ENCODE measurements at places on chromosomes 13 and 19. TPM values are rescaled to one million over a fixed set of nuclear protein-coding genes. Genes with fewer than 3 reads are reported as not detected.

DNA sequence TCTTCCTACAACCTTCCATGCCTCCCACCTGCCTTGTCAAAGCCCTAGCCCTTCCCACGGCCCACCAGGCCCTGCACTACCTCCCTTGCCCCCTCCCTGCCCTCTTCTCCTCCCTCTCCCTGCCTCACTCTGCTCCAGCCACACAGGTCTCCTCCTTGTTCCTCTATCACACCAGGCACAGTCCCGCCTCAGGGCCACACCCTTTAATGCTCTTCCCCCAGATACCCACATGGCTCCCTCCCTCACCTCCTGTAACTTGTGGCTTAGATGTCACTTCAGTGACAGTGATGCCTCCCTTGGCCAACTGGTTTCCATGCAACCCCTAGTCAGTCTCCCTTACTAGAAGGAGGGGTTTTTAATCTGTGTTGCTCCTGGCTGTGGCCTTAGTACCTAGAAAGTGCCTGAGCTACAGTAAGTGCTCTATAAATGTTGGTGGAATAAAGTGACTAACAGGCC, 1.3 kb downstream of the SIRT6 start:
- DNase-seq: no peak

DNA sequence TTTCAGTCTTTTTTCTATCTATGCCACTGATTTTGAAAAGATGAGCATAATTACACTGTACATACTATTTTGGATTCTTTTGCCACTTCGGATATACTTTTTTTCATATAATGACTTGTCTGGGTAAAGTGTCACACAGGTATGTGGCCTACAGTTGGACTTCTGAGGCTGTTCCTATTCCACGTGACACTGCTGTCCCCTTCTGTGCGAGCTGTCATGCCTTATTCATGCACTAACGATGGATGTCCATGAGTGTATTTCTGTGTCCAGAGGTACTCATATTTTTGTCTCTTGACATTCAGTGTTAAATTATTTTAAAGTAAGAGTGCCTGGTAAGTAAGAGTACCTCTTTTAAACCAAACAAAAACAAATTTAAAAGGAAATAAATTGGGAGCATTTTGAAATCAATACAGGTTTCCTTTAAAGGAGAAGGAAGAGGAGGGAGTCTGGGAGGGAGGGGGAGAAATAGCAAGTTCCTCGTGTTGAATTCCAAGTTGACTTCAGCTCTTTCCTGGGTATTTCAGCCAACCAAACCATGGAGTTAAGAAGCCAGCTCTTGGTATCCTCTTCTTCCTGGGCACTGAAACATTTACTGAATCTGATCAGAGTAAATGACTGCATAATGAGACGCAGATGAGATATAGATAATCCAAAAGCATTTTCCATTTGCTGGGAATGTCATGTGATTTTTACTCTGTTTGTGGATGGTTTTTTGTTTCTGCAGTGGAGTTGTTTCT, 61.3 kb downstream of the TNFRSF19 start:
- DNase-seq: no peak

- no peak for DNase-seq
Measured at GRCh38 chr13:27011661-27012060, 159.9 kb downstream of the USP12 start.

- no peak for DNase-seq
Measured at GRCh38 chr19:16615808-16616207, 12.2 kb downstream of the MED26 start.

DNA sequence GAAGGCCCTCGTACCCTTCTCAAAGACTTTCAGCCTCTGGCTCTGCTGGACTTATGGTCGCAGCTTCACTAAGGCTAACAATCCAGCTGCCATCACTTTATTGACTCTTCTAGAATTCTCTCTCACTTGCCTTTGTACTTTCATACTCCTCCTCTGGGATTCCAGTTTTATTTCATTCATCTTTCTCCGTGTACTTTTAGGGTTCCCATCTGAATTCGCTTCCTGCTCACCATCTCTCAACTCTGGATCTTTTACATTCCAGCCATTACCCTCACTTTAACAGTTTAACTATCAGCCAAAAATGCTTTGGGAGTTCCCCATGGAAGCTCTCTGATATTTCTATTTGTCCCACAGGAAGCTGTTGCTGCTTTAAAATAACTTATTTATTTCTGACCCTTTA, 149.3 kb upstream of the KL start:
- DNase-seq: no peak

- no peak for DNase-seq
Measured at GRCh38 chr13:94382517-94382916, 97.0 kb downstream of the DCT start.

- no peak for DNase-seq
Measured at GRCh38 chr13:50319635-50320255, 304.5 kb downstream of the KCNRG start.

GRCh38 chr13:101955764-101956163, 446.1 kb downstream of the FGF14 start:
- DNase-seq: no peak

DNA sequence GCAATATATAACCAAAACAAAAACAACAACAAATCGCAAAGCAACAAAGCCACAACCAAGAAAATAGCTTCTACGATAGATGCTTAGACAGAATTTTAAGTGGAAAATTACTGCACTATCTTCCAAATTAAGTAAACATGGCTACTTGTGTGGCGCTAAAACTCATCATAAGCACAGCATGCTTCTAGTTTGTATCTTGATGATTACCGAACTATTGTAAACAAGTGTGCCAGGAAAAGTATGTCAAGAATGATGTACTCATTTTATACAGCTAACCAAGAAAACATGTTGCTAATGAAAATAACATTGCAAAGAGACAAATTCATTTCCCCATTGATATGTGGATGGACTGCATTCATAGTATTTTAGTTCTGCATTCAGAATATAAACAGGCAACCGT, 271.9 kb upstream of the GPC6 start:
- no peak for DNase-seq

DNA sequence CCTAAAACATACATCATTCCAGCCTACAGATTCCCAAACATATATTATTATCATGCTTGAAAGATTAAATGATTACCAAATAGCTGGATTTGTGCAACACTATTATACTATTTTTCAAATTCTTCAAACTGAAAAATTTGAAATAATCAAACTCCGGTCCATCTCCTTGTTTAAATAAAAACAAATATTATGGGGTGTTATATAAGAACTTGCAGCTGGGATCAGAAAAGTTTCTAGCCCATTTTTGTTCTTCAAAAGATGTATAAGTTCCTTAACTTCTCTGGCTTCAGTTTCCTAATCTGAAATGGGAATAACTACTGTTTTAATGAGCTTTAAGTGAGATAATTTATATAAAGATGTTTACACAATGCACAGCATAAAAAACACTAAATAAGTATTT, 422.9 kb downstream of the PCDH9 start:
- no peak for DNase-seq

- DNase-seq: peak; percentile 21
Measured at GRCh38 chr19:13262450-13262849, 112.2 kb downstream of the IER2 start.

GRCh38 chr13:40969169-40969901, 49.8 kb downstream of the ELF1 start:
- DNase-seq: no peak

DNA sequence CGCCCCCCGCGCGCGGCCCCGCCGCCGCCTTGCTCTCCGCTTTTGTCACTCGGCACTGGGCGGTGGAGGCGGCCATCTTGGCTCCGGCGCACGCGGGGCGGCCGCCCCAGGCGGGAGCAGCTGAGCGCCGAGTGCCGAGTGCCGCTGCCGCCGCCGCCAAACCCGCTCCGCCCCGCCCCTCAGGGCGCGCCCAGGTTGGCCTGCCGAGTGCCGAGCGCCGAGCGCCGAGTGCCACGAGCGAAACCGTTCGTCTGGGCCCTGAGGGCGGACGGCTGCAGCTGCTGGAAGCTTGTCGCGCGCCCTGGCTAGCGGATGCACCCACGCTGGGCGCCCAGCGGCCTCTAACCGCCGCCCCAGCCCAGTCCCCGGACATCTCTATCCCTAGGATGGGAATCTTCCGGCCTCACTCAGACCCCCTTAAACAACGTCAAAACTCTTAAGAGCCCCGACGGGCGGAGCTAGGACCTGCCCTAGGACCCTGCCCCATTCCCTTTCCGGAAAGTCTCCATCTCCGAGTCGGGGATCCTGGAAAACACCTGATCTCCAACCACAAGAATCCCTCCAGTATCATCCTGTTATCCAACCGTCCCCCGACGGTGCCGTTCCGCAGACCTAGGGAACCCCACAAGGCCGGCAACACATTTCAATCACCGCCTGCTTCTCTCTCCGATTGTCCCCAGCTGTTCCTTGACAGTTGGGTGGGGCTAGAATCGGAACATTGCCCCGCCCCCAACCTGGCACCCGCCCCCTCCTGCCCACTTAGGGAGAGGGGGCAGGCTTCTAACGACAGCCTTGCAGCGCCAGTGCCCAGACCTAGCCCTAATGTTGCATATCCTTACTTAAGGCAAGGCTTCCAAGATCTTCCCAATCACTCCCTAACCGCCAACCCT, 14.1 kb upstream of the AKAP8L start:
- DNase-seq: peak; percentile 75

DNA sequence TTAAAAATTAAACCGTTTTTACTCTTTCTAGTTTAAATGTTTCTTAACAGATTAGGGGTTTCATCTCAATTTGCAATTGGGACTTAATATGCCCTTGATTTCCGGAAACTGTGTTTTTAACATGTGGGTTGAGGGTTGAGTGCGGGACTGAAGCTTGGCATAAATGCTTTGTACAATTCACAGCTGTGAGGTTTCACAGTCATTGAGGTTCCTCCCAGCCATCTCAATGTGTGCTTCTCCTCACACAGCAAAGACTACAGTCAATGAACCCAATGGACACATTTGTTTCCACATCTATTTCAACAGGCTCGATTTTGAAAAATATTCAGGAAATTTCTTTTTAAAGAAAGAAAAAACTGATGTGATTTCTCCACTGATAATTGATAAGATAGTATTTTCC, 328.6 kb downstream of the TBC1D4 start:
- DNase-seq: no peak

- DNase-seq: no peak
Measured at GRCh38 chr13:77168237-77168636, 141.3 kb upstream of the FBXL3 start.

DNA sequence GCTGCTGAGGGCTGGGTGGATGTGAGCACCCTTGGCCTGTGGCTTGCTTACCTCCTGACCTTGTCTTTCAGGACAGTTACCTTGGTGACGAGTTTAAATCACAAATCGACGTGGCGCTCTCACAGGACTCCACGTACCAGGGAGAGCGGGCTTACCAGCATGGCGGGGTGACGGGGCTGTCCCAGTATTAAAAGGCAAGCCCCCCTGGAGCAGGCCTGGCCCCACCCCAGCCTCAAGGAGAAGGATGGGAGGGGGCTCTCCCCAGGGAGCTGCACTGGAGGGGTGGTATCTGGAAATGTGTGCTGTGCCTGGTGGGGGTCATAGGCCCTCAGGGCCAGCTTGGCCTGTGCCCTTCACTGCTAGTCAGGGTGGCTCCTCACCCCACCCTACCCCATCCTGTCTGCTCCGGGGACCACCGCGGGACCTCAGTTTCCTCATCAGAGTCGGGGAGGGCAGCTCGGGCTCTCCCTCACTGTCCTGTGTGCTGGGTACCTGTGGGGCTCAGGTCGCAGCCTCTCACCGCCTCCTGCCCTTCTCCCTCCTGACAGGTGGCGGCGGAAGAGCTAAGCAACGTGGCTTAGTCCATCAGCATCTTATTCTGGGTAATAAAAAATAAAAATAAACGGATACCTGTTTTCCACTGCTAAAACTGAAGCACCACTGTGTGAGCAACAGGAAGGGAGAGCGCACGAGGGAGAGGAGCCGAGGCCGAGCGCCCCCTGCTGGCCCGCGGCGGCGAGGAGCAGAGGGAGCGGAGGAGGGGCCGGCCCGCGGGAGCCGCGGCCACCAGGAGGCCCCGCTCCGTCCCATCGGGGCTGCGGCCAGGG, 29.8 kb downstream of the CERS1 start:
- no peak for DNase-seq

Gene NAPSA
- polyA plus RNA-seq: 8.7 TPM

Gene TEX101
- polyA plus RNA-seq: not detected

Gene CLC
- polyA plus RNA-seq: 1.5 TPM

All from right renal pelvis (tissue), 4 donors.